ENCODE measurements at places on chromosomes 2 and 18.

DNA sequence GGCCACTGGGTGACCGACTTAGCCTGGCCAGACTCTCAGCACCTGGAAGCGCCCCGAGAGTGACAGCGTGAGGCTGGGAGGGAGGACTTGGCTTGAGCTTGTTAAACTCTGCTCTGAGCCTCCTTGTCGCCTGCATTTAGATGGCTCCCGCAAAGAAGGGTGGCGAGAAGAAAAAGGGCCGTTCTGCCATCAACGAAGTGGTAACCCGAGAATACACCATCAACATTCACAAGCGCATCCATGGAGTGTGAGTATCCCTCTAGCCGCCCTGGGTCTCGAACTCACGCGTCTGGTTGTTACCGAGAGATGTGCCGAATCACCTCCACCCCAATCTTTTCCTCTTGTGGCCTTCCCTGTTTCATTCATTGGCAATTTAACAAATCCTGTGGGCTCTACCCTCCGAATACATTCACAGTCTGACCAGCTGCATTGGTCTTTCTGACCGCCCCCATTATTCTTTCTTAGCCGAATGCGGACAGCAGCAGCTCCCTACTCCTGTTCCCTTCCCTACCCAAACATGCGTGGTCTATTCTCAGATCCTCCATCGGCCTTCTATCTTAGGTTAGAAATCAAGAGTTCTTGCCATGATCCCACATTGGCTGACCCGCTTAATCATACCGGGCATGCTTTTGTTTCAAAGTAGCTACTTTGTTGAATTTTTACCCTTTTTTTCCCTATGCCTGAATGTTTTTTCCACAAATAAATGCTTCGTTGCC lies 631 bp downstream of the RPL31 start:
- DNase-seq = no peak

DNA sequence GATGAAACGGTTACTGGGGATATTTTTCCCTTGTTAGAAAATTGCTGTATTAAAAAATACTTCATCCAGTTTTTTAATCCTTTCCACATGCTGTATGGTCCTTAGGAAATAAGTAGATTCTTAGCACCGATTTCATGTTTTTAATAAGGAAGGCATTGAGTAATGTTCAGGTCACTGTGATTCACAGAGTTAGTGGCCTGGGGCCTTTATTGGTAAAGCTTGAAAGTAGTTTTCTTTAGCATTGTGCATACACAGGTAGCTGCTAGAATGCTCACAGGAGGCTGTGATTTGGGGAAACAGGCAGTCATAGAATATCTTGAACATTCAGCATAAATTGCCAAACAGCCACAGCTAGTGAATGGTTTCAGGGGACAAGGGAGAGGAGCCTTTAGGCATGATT lies 79.8 kb downstream of the XRCC5 start:
- no peak for DNase-seq

DNA sequence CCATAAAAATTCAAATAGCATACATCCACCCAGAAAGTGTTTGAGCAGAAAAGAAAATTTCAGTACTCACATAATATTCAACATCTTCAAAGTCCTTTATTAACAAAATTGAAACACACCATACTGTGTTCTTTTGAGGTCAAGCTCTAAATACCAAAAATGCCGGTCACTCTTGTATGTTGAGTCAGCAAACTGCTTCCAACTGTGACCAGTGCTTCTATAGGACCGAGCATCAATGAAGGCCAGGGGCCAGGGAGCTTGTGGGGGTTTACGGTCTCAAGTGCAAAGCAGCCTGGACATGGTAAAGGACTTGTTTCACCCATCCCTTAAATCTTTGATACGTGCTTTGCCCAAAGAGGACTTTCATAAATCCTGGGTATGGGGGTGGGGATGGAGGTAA lies 112.7 kb upstream of the REV1 start:
- DNase-seq = no peak

DNA sequence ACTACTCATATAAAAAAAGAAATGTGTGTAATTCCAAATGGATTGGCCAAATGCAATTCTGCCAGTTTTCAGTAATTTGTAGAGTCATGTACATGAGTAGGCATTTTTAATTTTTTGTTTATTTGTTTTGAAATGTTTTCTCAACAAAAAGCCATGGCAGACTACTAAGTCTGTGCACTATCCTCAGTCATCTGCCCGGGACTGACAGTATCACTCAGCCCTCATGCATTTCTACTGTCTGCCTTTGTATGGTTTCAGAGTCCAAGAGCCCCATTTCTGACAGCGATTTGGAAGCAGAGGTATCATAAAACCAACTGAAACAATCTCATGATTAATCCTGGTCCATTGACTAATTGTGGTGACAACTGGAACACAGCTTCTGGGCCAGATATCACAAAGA lies 109.9 kb upstream of the NYAP2 start:
- DNase-seq = peak; percentile 15

DNA sequence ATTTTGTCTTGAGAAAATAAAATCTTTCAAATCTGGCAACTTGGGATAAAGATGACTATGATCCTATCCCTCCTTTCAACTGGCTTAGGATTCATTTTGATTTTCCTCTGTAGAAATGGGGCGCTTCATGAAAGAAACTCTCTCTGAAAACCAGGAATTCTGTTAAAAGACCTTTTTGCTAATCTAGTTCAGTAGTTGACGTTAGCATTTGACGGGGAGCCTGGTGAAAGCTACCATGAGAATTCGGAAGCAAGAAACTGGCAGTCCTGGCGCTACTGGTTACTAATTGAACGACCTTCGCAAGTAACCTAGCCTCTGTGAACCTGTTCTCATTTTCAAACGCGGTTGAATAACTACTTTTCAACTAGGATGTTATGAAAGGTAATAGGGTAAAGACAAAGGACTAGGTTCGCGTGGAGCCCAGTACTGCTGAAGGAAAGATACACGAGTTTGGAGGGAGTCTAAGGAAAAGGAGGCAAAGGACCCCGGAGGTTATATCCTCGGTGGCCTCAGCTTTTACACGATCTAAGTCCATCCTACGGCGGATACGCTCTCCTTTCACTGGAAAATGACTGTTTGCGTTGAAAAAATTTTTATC lies 604 bp upstream of the STK11IP start:
- DNase-seq = no peak
